ENCODE measurements at places on chromosomes 2 and 18.

- DNase-seq: no peak
Observed at GRCh38 chr2:106701203-106702022, 184.6 kb downstream of the ST6GAL2 start.

- no peak for DNase-seq
Observed at GRCh38 chr18:35525795-35526494, 28.2 kb upstream of the INO80C start.

GRCh38 chr2:189913821-189914220, 129.6 kb downstream of the PMS1 start:
- no peak for DNase-seq

GRCh38 chr2:44772131-44772530, 169.4 kb upstream of the SIX3 start:
- DNase-seq: no peak

DNA sequence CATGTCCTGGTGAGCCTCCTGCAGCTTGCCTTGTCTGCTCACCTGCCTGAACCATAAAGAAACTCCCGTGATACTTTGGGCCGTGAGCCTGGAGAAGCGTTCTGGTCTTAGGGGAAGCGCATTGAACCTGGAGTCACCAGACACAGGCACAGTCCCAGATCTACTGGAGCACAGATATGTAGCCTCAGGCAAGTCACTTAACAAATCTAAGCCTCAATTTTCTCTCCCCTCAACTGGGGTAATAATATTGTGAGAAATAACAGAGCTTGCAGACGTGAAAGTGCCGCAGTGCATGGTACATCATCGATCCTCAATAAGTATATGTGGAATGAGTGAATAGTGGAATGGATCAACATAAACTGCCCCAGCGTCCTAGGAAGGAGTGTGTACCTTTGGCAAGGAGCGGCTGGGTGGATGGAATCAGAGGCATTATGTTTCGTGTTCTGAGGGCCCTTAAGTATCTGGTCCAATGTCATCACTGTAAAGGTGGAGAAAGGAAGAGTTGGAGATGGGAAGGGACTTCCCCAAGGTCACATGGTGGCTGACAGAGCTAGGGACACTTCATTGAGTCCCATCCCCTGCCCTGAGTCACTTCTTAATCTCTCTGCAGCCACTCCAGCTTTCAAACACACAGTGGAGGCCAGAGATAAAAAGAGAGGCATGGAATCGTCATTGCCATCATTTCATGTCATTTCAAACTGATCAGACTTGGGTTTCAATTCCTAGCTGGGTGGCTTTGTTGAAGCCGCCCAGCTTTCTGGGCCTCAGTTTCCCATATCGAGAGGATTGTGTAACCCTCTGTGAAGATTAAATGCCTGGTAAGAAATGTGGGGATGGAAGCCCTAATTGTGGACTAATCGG, 172.4 kb downstream of the DDX1 start:
- no peak for DNase-seq

- no peak for DNase-seq
Observed at GRCh38 chr2:174682007-174682577, 82.2 kb downstream of the CHRNA1 start.

- no peak for DNase-seq
Observed at GRCh38 chr18:62152844-62153243, 34.0 kb downstream of the PIGN start.

DNA sequence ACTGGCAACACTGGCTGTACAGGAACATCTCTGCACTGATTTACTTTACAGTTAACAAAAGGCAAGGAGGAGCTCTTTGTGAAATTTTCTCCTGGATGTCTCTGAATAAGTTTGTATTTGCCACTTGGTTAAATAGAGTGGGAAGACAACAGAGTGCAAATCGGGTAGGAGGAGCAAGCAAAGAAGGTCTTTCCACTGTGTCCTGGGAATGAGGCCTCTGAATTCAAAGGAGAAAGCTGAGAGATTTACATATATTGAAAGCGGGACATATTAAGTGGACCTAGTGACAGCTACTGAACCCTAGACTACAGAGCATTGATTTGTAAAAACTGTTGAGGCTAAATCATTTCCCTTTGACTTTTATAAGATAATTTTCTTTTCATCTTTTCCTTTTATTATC, 117.4 kb upstream of the CHRNA1 start:
- DNase-seq: no peak

DNA sequence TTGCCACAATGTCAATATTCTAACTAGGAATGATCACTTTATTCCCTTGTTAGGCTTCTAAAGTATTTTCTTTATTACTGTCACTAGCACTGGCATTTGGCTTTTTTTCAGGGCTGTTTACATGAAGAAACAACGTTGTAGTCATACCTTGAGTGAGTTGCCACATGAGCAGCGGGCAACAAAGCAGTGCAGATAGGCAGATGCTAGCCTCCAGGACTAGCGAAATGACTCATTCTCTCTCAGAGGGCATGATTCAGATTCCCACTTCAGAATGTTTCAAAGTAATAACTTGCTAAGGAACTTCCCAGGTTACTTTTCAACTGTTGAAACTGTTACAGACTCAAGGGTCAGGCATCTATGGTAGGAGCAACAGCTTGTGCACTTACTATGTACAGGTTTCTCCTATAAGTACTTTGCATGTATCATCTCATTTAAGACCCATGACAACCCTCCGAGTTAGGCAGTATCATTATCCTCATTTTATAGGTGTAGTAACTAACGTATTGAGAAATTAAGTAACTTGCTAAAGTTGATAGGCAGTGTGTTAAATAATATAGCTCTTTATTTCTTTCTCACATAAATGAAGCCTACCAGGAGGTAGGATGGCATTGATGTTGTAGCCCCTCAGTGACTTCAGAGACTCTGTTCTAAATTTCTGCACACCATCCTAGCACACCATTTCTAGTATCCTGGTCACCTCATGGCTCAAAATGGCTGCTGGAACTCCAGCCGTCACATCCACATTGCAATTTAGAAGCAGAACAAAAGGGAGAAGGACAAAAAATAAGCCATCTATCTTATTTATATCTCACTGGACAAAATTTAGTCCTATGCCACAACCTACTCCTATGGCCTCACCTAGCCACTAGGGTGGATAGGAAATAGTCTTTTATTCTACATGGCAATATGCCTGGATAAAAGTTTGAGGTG, 83.3 kb downstream of the ICOS start:
- no peak for DNase-seq

DNA sequence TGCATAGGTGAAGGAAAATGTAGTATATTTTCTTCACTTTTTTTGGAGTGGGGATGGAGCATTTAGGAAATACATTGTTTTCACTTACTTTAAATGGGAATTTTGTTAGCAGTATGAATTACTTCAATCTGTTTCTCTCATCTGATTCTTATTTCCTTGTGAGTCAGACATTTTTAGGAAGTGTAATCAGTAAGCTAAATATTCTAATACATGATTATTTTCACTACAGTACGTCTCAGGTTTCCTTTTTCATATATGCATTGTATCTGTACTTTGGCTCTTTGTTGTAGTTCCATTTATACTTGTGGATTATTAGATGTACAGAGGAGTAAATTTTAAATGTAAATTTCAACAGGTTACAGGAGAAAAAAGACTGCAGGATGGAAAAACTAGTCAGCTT, 27.9 kb downstream of the GPD2 start:
- no peak for DNase-seq

DNA sequence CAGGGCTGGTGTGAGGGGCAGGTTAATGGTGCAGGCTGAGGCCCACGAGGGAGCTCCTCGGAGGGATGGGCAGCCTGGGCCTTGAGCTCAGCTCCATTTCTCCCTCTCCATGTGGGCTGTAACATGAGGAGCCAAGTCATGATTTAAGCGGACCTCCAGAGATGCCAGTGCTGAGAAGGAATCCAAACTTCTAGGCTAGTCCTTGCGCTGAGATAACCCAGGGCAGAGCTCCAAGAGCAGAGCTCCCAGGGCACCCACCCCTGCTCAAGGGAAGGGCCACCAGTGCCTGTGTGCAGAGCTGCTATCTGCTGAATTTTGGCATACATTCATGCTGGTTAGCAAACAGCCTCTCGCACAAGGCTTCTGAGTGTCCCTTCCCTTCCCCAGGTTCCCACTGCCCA, 95.1 kb downstream of the MRO start:
- DNase-seq: no peak

DNA sequence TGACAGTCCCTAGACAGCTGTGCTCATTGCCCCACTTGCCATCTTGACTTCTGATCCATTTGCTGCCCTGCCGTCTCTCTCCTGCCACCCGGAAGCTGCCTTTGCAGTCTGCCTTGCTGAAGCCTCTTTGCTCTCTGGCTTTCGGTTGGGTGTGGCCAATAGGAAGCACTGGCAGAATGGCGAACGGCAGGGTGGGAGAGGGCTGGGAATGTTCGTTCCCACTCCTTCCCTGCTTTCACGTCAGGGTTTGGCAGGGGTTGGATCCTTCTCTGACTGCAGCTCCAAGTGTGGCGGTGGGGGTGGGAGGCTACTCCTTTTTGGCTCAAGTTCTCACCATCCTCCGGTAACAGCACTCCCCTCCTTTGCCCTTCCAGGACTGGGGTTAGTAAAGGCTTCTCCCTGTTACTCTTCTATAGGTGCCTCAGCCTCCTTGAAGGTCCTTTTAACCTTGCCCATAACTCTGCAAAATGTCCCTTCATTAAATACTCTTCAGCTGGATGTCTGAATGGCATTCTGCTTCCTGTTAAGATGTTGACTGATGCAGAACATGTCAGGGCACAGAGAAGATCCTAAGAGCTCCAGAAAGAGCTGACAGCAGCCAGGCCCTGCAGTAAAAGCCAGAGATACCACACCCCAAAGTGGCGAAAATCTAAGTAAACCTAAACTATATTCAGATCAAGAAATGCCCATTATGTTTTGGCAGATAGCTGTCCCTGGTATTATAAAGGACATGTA, 299.7 kb downstream of the CDCA7 start:
- DNase-seq: no peak

- DNase-seq: no peak
Observed at GRCh38 chr2:70010576-70011111, 49.2 kb upstream of the ASPRV1 start.

DNA sequence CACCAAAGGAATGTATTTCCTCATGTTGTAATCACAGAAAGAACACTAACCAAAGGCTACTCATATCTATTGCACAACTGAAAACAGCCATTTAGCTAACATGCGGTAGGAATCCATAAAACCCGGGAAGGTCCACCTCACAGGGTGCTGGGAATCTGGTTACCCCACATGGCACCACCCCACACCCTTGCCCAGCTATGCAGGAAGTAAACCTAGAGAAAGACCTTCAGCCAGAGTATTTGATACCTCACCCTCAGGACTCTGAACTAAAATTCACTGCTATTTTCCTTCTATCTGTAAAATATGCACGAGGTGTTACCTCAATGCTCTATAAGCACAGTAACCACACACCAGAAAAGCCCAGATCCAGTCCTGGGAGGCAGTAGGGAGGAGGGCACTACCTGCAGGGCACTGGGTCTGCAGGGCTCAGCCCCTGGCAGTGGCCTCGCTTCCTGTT, 45.8 kb downstream of the PTPN2 start:
- DNase-seq: no peak

DNA sequence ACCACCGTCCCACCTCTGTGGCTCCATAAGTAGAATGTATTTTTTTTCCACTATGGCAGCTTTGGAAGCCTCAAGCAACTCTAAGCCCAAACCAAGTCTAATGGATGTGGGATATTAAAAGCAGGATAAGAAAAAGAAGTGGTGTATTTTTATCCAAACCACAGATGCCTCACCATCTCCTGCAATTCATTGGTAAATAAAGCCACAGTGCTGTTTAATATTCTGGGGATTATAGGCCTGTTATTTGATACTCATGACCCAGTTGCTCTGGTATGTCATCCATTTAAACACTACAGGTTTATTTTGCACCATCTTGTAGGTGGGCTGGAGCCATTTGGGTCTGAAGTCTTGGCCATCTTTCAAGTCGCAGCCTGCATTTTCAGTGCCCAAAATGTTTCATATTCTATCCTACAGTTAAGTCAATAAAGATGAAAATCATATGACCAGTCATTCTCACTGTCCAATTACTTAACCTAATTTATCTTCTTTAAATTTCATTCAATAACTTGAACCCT, 279.5 kb upstream of the EPHA4 start:
- DNase-seq: no peak

All from KG1 (cell line).